Stimulated activated CD4-positive, alpha-beta T cell treated with anti-CD3 and anti-CD28 coated beads, Interleukin-2, amount 100 ng/mL, for 24 hours (primary cell): ENCODE measurements at places on chromosomes 13 and 19.

DNA sequence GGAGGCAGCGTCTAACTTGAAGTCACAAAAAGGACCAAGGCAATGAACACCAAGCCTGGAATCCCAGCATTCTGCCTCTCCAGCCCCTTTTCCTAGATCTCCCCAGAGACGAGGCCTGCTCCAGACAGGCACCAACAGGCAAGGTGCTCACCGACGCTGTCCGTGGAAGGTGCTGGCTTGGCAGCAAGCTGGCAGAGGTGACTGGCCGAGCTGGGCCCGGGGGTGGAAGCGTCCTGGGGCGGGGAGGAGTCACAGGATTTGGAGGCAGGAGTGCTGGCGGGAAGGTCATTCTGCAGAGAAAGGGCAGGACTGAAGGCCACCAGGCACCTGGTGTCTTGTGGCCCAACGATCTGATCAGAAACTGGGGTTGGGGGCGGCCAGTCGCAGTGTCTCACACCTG, 18.2 kb downstream of the TLE2 start:
- no peak for DNase-seq

DNA sequence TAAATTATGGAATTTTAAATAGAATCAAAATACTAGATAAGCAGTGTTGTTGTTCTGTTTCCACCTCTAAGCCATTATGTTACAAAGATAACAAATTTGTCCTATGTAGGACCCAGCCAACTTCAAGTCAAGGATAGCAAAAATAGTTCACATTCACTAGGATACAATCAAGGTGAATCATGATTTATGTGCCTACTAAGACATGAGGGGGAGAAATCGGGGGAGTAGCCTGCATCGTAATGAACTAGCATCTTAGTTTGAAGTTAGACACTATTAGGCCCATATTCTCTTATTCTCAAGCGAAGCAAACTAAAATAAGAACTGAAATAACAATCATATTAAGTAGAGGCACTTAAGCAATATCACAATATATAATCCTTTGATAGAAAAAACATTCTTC, 779.4 kb upstream of the PCDH9 start:
- no peak for DNase-seq

GRCh38 chr13:108859197-108860012, 230.0 kb downstream of the MYO16 start:
- DNase-seq: no peak

DNA sequence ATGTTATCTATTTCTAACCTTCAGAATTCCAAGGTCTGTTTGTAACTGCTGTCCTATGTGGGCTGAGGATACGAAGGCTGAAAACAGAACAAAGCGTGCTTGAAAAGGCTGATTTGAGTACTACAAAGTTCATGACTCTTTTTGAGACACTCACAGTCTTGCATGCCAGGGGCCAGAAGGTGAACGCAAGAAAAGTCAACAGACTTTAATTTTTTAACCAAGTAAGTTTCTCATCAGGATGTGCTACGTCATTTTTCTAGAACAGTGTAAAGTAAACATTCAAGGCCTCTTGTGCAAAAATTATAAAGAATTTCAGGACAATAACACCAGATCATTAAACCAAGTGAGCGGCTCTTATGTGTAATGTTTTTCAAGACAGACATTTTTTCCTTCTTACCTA, 163.5 kb downstream of the COG6 start:
- DNase-seq: no peak

GRCh38 chr19:11504502-11505031, 1.1 kb downstream of the ZNF653 start:
- no peak for DNase-seq

DNA sequence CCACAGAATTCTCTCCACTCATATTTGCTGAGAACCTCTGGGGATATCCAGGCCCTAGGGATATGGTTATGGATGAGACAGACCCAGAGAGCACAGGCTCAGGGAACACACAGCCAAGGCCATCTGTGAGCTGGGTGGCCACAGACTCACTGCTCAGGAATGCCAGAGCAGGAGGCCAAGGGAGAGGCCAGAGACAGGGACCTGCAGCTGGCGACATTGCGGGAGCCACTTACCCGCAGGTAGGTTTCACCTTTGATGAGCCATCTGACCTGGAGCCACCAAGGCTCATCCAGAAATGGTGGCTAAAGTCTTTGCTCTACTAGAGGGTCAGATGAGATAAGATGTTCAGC, 29.4 kb downstream of the CCNE1 start:
- DNase-seq: no peak
